ENCODE measurements at places on chromosomes 6 and 20.

- DNase-seq: no peak
These were observed 274.1 kb downstream of the CLIC5 start for GRCh38 chr6:45741437-45742171.

DNA sequence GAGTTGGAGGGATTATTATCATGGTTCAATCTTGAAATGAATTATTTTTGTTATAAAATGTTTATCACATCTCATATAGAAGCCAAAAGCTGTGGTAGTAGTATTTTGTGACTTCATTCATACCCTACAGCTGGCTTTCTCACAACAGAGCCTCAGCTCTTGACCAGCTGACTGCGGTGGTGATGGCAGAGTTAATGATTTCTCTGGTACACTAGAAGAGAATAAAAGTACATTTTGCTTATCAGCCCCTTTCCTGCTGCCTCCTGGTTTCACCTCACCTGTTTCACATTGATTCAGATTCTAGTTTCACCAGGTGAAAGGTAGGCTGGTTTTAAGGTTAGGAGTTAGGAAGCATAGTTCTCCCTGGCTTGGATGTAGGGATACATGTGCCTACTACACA lies 55.7 kb downstream of the AFG1L start:
- no peak for DNase-seq

GRCh38 chr6:90199900-90200299 lies 96.7 kb downstream of the BACH2 start:
- no peak for DNase-seq

- DNase-seq: no peak
These were observed 54.0 kb upstream of the SNX9 start for GRCh38 chr6:157768863-157769551.

DNA sequence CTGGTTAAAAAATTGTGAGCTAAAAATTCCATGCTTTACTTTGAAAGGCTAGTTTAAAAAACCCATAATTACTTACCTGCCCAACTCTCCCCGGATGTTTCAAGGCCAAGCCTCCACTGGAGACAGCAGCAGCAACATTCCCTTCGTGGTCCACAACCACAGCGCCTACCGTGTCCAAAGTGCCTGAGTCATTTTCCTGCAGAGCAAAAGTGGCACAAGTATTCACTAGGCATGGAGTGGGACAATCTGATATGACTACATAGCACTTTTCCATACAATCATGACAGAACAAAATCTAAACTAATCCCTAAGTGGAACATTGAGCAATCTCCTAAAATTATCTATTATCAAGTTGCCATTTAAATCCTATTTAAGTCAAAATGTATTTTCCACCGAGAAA lies 104.8 kb downstream of the TASP1 start:
- DNase-seq: no peak

- DNase-seq: no peak
These were observed 19.9 kb upstream of the POPDC3 start for GRCh38 chr6:105199711-105200110.

DNA sequence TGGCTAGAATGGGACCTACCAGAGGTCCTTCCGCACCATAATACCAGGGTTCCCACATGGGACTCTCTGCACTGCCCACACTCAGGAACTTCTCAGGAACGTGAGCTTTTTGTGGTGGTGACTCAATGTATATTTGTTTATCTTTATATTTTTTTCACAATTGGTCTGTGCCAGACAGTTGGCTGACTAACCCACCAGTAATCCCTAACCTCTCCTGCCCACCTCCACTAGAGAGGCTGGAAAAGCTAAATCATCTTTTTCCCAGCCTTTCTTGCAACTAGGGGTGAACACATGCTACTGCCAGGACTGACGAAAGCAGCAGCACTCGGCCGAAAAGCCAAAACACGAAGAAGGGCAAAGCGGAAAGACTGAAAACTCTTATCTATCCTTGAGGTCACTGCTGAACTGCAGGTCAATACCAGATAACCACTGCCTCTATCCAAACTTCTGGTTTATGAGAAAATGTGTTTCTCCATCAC lies 112.9 kb downstream of the TRERF1 start:
- DNase-seq: no peak

DNA sequence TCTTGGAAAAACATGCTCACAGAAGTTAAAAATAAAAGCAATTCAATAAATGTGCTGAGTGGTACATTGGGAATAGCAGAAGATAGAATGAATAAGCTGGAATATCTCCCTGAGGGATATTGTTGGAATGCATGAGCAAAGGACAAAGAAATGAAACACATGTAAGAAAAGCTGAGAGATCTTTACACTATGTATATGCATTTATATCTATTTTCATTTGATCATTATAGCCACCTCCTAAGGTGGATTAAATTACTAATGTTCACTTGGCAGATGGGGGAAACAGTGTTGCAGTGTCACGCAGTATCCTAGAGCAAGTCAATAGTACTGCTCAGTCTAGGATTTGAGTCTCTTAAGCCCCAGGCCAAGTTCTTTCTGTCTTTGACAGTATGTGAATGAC lies 542.0 kb upstream of the MARCKS start:
- no peak for DNase-seq

DNA sequence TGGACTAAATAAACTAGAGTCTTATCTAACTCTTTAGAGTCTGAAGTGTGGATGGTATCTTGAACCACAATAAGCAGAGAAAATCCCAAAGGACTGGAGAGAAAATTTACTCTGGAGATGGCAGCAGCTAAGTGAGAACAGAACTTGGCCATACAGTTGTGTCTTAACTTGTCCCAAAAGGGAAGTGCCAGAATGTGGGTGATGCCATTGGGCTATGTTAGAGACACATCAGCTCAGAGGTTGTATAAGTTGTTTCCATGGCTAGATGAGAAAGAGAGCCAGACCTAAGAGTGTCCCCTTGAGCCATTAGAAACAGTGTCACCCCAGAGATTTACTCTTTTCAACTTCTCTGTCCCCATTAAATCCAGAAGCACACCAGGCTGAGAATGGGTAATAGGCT lies 36.2 kb downstream of the FOXO3 start:
- DNase-seq: no peak

GRCh38 chr6:87669051-87669450 lies 33.0 kb downstream of the AKIRIN2 start:
- DNase-seq: no peak

DNA sequence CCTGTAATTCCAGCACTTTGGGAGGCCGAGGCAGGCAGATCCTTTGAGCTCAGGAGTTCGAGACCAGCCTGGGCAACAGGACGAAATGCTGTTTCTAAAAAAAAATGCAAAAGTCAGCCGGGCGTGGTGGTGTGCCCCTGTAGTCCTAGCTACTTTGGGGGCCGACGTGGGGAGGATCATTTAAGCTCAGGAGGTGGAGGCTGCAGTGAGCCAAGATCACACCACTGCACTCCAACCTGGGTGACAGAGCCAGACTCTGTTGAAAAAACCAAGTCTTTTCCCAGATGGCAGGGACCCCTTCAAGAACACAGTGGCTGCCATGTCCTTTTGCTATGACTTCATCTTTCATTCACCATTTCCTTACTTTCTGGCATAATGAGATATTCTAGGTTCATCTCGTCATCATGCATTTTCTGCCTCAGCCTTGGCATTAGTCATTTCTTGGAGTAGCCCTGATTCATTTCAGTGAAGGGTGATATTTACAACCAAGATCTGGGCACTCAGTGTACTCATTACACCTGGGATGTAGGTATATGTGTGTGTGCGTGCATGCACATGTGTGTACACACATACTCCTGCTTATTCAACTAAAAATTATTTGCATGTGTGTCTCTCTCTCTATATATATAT lies 61.4 kb upstream of the TOX2 start:
- no peak for DNase-seq

DNA sequence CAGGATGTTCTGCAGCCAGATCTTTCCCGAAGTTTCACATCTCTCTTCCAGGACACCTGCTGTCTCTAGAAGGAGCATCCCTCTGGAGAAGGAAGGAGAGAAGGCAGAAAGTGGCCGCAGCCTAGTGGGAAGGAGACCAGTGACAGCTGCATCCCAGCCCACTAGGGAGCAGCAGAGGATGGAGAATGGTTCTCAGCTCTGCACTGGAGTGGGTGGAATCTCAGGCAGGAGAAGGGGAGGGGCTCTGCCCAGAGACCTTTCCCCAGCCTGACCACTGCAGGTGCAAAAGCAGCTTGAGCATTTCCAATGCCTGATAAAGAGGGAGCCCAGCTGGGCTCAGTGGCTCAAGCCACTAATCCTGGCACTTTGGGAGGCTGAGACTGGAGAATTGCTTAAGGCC lies 32.3 kb downstream of the NCR2 start:
- DNase-seq: no peak

DNA sequence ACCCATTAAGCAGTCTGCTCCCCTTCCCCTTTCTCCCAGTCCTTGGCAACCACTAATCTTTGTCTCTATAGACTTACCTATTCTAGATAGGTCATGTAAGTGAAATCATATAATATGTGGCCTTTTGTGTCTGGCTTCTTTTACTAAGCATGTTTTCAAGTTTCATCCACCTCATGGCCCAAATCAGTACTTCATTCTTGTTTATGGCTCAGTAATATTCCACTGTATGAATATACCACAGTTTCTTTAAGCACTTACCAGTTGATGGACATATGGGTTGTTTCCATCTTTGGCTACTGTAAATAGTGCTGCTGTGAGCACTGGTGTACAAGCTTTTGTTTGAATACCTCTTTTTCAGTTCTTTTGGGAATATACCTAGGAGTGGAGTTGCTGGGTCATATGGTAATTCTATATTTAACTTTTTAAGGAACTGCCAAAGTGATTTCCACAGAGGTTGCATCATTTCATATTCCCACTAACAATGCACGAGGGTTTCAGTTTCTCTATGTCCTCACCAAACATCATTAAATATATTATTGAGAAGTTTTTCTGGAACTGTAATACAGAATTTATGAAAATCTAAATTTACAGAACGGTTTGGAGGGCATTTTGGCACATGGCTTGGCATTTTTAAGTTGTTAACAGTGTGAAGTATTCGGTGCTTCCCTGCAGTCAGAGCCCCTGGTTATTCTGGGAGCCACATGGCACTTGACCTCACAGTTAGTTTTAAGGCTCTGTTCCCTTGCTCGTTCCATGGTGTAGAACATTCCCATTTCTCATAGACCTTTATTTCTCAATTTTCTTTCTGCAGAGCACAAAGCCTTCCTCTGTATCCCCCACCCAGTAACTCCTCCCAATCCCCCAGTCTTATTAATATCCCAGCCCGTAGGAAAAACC lies 27.0 kb upstream of the DTNBP1 start:
- DNase-seq: no peak

GRCh38 chr6:123604067-123604466 lies 32.7 kb downstream of the TRDN start:
- DNase-seq: no peak

GRCh38 chr20:4613718-4614620 lies 107.7 kb upstream of the PRND start:
- DNase-seq: peak; percentile 65

DNA sequence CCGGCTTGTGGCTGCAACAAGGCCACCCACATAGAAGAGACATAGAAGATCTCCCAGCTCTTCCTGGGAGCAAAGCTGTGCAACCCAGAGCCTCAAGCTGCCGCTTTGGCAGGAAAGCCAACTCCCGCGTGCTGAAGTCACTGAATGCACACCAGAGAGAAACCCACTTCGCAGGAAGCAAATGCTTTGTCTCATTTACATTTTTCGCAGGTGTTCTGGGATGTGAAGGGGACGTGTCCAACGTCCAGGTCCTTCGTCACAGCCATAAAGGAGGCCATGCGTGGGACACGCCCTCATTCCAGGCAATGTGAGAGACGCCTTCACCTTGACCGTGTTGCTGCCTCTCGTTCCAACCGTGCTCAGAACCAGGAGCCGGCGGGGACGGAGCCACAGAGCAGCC lies 24.4 kb downstream of the KCNQ2 start:
- no peak for DNase-seq

- DNase-seq: no peak
These were observed 23.9 kb downstream of the RIPOR2 start for GRCh38 chr6:24911796-24912382.

GRCh38 chr6:115634131-115634530 lies 426.6 kb downstream of the FRK start:
- DNase-seq: no peak

GRCh38 chr6:157653521-157653920 lies 169.5 kb upstream of the SNX9 start:
- DNase-seq: no peak

- DNase-seq: no peak
These were observed 146.1 kb downstream of the LMBRD1 start for GRCh38 chr6:69650703-69651102.

- peak; percentile 44 for DNase-seq
These were observed 979 bp upstream of the SOD2 start for GRCh38 chr6:159693894-159694545.

DNA sequence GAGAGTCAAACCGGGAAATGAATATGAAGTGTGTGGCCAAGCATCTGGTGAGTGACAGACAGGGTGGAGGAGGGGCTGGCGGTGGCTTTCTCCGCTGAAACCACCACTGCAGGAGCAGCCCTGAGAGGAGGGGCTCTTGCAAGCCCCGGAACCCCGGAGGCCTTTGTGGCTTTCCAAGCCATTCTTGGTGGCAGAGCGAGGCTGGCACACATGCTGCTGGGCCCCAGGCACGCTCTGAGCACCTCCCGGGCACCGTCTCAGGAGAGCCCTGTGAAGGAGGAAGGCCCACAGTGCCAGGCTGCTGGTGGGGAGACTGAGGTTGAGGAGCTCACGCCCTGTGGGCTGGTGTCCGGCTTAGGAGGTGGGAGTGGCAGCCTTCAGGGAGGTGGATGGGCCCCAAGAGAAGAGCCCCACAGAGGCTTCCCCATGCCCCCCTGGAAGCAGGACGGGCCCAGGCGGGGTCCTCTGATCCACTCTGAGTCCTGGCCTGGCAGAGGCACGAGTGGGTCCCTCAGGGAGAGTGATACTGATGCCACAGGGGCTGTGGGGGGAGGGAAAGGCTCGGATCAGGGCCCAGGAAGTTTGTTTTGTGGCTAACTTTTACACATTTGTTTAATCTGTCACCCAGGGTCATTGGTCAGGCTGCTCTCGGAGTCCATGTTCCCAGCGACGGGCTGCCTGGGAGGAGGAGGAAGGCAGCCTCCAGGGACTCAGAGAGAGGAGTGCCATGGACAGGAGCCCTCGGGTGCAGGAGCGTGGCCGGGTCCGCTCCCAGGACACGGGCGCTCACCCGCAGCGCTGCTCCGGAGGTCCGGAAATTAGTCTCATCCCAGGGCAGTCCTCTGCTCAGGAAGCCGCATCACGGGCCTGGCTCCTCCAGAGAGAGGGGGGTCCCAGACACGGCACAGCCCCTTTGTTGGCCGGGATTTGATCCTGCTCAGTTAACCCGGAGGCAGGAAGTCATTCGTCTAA lies 170.7 kb downstream of the ERMARD start:
- DNase-seq: no peak

DNA sequence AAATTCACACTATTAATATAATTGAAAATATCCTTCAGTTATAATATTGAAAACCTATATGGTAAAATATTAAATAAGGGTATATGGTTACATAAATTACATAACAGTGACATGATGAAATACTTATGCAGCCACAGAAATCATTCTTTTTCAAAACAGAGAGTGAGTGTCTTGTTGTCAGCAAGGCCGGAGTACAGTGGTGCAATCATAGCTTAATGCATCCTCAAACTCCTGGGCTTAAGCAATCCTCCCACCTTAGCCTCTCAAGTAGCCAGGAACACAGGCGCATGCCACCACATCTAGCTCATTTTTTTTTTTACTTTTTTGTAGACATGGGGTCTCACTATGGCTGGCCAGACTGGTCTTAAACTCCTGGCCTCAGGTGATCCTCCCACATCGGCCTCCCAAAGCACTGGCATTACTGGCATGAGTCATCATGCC lies 40.4 kb downstream of the FAM8A1 start:
- DNase-seq: no peak
